ENCODE measurements at places on chromosomes 5 and 9.

DNA sequence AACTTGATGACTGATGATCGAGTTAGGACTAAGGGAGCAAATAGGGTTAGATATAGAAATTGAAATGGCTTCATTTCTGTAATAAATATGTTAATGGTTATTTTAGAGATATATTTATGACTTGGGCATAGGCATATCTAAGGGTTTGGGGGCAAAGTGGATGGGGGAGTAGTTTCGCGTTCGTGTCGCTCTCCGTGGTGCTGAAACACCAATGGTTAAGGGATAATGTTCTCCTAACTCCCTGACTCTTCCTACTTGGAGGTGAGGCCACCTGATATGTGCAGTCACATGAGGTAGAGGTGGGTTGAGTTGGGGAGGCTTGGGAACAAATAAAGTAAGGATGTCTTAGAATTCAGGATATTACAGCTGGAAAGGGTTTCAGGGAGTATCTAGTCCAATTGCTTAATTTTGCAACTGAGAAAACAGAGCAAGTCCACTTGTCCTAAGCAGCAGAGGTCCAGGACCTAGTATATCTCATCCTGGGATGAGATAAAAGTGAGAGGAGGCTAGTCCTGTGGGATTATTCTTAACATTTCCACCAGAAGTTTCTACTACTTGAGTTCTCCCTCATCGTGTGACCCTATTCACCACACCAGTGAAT lies 44.0 kb upstream of the MAP1B start:
- DNase-seq: no peak

- DNase-seq: no peak
Observed at GRCh38 chr5:176341325-176342157, 20.0 kb downstream of the KIAA1191 start.

- no peak for DNase-seq
Observed at GRCh38 chr5:80246995-80247729, 8.7 kb downstream of the SERINC5 start.

GRCh38 chr5:65482736-65483545 lies 1.2 kb upstream of the ADAMTS6 start:
- no peak for DNase-seq

GRCh38 chr5:122719991-122720746 lies 54.7 kb upstream of the SNX2 start:
- DNase-seq: no peak

DNA sequence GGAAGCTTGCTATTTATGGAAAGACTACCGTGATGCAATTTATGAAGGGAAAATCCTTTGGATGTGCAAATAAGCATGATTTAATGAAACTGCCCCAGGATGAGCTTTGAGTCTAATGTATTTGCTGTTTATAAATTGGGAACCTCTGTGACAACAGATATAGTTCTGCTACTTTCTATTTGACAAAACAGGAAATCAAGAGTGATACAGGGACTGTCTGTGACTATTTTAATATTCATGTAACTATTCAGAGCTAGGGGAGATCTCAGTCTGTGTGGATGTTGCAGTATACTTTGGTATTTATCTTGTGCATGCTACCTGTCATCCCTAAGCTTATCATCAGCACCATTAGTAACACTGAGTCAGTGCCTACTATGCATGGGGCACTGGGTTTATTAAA lies 132.1 kb downstream of the PDZD2 start:
- DNase-seq: no peak

- no peak for DNase-seq
Observed at GRCh38 chr5:134005417-134006061, 764 bp upstream of the VDAC1 start.

DNA sequence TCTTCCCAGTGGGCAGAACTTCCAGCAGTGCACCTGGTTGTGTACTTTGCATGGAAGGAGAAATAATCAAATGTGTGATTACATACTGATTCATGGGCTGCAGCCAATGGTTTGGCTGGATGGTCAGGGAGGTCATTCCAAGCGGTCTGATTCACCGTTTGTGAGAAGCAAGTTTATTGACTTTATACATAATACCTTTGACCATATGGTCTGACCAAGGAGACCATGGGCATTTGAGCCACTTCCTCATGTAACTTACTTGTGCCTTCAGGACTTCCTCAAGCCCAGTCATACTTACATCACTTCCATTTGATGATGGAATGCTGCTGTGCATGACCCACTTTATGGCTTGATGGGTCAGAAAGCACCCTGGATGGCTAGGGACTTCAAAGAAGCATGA lies 41.1 kb downstream of the DAP start:
- no peak for DNase-seq

DNA sequence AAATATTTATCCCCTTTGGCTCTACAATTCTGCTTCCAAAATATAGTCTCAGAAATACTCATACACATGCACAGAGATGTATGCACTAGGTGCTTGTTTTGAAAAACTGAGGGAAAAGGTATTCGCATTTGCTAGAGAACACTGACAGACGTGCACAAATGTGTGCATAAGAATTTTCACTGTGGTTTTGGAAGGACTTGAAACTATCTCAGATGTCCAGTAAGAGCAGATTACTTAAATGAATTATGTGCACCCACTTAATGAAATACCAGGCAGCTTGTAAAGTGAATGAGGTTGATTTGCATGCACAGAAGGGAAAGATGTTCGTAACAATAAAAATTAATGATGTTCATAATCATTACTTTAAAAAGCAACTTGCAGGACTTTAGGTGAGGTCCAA lies 48.4 kb downstream of the SEC61B start:
- DNase-seq: no peak

- no peak for DNase-seq
Observed at GRCh38 chr5:41763081-41763480, 107.1 kb downstream of the OXCT1 start.

- DNase-seq: peak; percentile 81
Observed at GRCh38 chr9:133842721-133843227, 104.6 kb upstream of the SARDH start.

DNA sequence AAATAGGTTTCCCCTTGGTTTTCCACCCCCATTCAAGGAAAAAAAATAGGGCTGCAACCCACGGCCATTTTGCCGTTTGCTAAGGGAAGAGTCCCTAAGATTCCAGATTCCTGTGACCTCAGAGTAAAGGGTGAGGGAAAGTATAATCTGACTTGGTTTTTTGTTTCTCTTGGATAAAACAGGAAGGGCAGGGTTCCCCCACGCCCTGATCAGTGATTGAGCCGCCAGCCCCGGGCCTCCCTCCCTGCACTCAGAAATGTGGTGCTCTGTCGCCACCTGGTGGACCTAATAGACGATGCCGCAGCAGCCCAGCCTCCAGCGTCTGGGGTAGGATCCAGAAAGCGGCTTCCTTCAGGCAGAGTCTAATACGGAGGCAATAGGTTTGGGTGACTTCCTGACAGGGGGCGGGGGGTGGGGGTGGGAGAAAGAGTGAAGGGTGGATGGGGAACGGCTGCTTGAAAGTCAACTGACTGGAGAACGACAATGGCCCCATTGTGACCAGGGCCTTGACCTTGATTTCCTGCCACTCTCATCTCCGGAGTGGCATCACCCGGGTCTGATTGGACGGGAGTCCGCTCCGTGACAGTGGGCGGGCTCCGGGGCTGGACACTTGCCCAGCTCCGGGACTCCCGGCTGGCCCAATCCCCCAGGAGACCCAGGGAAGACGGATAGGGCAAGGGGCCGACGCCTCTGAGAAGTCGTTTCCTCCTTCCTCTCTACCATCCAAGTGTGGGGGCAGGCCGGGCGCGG lies 17.8 kb upstream of the CYSTM1 start:
- no peak for DNase-seq

DNA sequence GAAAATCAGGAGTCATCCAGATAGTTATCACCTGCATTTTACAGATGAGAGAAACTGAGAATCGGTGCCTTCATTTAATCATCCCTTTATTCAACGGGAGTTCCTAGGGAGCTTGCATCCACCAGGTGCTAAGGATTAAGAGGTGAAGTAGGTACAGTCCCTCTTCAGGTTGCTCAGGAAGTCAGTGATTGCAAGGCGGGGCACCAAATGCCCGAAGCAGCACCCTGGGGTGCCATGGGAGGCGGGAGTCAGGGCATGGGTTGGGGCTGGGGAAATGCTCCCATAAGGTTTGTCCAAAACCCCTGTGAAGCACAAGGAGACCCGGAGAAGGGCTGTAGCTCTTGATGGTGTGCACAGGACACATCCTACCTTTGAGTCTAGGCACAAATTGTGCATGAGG lies 98.8 kb upstream of the KLF4 start:
- no peak for DNase-seq

DNA sequence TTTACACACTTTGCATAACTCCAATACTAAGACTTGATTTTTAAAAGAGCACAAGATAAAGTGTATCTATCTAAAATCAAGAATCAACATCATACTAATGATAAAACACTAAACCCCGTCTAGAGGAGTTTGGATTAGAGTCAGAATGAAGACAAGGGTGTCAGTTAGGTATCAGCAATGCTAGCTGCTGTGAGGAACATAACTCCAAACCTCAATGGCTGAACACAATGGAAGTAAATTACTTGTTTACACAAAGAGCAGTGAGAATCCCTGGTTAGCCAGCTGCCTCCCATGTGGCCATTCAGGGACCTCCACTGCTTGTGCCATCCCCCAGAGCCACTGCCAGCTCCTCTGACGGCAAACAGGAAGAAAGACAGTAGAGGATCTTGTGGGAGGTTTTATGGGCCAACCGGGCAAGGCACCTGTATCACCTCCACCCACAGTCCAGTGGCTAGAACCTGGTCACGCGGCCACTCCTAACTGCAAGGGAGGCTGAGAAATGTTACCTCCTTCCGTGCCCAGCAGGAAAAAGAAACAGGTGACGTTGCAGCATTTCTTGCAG lies 24.0 kb upstream of the GRHPR start:
- DNase-seq: no peak

GRCh38 chr9:92749934-92750315 lies 14.7 kb downstream of the BICD2 start:
- DNase-seq: no peak

- DNase-seq: no peak
Observed at GRCh38 chr5:80031109-80031508, 4.0 kb upstream of the THBS4 start.

DNA sequence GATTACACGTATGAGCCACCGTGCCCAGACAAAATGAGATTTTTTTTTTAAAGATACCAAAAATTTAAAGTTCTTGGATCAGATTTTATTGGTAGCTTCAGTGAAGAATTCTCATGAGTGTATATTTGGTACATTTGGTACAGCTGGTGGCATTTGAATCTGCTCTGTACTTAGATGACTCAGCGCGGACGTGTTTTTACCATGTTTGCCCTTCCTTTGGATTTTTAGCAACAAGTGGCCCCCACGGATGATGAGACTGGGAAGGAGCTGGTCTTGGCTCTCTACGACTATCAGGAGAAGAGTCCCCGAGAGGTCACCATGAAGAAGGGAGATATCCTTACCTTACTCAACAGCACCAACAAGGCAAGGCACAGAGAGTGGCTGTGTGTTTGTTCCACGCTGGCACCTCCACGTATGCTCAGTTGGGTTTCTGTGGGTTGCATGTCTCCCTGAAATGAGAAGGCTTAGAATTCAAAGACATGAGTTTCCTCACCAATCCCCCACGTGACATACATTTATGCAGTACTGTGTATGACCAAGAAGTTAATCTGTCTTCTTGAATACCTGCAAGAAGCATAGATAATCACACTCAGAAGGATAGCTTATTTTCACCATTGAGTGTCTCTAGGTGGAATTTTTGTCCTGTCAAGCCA lies 36.3 kb downstream of the SPTAN1 start:
- no peak for DNase-seq

DNA sequence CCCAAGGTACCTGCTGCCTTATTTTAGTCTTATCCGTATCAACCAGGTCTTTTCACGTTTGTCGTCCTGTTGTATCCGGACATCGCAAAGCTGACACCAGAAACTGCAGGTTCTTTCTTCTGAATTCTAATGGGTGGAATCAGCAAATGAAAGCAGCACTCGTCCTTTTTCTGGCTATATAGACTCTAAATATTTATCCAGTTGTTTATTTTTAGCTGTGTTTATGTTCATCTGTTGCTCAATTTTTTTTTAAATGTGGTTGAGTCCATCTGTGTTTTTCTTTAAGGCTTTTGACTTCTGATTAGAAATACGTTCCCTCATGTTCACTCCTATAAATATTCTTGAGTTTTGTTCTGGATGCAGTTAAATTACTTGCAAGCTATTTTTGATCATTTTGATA lies 831.7 kb downstream of the MTRR start:
- DNase-seq: no peak

DNA sequence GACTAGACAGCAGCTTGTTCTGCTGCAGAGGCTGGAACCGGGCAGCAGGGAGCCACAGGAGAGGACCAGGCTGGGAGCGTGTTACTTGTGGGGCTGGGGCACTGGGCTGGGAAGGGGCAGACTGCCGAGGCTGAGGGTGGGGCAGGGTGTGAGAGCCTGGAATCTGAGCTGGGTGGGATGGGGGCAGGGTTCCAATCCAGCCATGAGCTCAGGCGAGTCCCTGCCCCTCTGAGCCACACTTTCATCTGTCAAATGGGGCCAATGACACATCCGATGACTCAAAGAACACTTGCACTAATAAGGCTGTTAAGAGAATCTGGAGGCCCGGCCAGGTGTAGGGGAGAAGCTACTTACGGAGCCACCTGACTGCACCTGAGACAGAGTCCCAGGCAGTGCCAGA lies 18.7 kb upstream of the WDR38 start:
- DNase-seq: no peak

DNA sequence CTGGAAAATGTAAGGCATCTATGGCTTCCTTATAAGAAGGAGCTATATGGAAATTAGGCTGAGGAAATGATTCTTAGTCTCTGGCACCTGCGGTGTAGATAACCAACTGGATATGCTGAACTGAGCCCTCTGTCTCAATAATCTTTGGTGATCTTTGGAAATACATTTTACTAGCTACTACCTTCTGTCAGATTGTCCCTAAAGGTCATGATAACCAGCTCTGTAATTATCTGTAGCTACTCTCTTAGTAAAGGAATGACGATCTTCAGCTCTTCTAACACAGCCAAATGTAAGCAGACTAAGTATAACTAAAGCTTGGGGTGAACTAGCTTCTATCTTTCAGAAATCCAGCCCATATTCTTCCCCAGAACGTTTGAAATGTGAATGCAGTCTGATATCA lies 124.9 kb upstream of the GRHPR start:
- DNase-seq: no peak

DNA sequence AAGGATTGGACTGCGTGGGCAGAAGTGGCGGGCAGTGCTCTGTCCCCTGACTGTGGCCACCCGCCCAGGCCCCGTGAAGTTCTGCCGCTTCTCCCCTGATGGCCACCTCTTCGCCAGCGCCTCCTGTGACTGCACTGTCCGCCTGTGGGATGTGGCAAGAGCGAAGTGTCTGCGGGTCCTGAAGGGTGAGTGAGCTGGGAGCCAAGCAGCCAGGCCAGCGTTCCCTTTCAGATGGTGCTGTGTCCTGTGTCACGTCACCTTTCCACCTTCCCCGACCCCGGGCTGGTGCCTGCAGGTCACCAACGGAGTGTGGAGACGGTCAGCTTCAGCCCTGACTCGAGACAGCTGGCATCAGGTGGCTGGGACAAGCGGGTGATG lies 2.3 kb downstream of the WDR38 start:
- no peak for DNase-seq

DNA sequence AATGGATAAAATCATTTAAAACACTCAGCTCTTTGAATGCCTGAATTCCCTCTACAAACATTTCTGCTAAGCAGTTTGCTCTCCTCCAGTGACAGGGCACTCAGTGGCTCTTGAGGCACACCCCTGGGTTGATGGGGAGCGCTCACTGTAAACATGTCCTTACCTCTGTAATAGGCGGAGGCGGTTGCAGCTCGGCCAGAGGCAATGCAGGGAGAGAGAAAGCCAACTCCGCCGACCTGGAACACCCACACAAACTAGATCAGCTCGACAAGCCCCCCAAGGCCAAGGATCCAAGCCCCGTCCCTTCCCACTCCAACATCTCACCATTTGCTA lies 329 bp downstream of the CDC23 start:
- DNase-seq: no peak
